Ovary (tissue), 10 donors: ENCODE measurements at places on chromosomes 5 and 9. TPM values are rescaled to one million over a fixed set of nuclear protein-coding genes. Genes with fewer than 3 reads are reported as not detected.

GRCh38 chr5:1552521-1553255 lies 28.9 kb upstream of the LPCAT1 start:
- no peak for DNase-seq

DNA sequence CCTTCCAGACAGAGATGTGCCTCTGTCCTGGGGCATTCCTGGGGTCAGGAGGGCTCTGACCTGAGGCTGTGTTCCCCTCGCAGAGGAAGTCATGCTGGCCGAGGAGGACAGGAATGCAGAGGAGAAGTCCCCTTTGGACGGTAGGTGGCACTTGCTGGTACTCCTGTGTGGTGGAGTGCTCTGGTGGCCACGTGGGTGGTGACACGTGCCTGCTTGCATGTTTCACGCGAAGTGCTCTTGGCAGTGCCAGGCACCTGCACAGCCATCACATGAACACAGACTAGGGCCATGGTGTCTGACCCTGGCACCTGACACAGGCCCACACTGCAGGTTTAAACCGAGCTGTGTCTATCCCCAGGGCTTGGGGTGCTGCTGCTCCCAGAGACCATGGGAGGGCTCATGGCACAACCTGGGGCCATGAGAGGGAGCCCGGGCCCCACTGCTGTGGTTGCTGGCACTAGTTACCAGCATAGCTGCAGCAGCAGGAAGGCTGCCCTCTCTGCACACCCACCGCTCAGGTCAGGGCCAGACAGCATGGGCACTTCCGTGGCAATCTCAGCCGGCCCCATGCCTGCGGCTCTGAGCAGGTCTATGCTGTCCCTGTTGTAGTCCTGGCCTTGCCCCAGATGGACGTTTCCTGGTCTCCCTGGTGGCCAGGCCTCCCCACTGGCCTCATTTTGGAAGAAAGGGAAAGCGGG lies 79.3 kb downstream of the CACNA1B start:
- no peak for DNase-seq

DNA sequence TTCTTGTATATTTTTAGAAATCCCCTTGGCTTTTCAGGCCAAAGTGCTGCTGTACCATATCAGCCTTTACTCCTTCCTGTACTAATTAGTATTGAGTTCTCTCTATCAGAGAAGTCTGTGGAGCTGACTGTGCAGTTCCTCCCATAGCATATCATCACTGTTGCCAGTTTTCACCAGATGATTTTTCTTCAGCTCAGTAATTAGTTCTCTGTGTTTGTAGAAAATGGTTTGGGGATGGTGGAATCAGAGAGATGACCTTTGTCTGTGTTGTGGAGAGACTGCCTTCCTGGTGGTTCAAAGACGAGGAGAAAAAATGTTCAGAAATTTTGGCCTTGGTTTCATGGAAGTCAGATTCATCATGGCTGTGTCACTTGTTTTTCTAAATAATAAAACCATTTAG lies 227.5 kb upstream of the ACTBL2 start:
- no peak for DNase-seq

GRCh38 chr9:37801287-37801850 lies 772 bp downstream of the DCAF10 start:
- no peak for DNase-seq

- DNase-seq = no peak
These were observed 56.2 kb upstream of the ANKRD33B start for GRCh38 chr5:10507575-10508096.

DNA sequence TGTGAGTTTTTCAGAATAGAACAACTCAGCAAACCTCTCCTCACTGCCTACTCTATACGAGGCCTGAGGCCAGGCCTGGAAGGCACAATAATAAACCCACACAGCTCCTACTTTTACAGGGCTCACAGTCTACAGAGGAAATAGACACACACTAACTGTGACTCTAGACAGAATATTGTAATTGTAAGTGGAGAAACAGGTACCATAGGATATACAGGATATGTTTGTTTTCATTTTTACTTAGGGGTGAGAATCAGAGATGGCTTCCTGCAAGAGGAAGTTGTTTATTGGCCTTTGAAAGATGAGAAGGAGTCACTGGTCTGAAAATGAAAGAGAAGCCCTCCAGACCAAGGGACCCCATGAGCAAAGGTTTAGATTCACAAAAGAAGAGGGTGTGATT lies 35.8 kb upstream of the TGFBR1 start:
- no peak for DNase-seq

Gene FAXDC2
- total RNA-seq = 18.6 TPM
